ENCODE measurements at places on chromosomes 5 and 9. TPM values are rescaled to one million over a fixed set of nuclear protein-coding genes. Genes with fewer than 3 reads are reported as not detected.

Gene CARD9
- total RNA-seq = 1.1 TPM

Gene TMEM38B
- total RNA-seq = 12.4 TPM

Gene SHC3
- total RNA-seq = 7.1 TPM

DNA sequence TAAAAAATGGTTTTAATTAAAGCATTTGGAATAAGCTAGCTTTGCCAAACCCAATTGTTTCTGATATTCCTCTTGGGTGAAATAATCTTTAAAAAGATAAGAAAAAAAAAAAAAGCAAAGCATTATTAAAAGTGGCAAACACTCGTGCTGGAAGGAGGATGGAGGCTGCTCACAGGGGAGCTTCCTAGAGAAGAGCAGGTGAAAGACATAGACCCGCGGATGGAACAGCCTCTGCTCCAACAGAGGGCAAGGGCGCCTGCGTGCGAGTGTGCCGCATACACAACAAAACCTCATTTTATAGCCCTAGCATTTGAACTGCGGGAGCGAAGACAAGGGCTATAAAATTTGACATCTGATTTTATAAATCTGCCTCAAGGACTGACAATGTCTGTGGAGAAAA lies 33.4 kb upstream of the SLC25A51 start:
- 0 out of 2 replicates have a peak, but pooled peaks cover 6% of the 10 kb centered on the region for H3K4me1 ChIP-seq
- no peak overlapping the region for H3K4me3 ChIP-seq
- H3K27ac ChIP-seq = no peak overlapping the region
- no peak for DNase-seq
- no peaks in the 10 kb centered on the region for H3K36me3 ChIP-seq

- H3K27me3 ChIP-seq = no peaks in the 10 kb centered on the region
- no peak for DNase-seq
- no peaks in the 10 kb centered on the region for H3K4me1 ChIP-seq
- no peak overlapping the region for H3K27ac ChIP-seq
- H3K36me3 ChIP-seq = peaks cover 26% of the 10 kb centered on the region
Observed at GRCh38 chr5:95526871-95527270, 27.9 kb downstream of the SKIC3 start.

- H3K27ac ChIP-seq = no peak overlapping the region
- no peaks in the 10 kb centered on the region for H3K27me3 ChIP-seq
- no peaks in the 10 kb centered on the region for H3K36me3 ChIP-seq
- no peak overlapping the region for H3K4me3 ChIP-seq
- no peaks in the 10 kb centered on the region for H3K4me1 ChIP-seq
Observed at GRCh38 chr5:135913713-135914626, 18.3 kb upstream of the IL9 start.

DNA sequence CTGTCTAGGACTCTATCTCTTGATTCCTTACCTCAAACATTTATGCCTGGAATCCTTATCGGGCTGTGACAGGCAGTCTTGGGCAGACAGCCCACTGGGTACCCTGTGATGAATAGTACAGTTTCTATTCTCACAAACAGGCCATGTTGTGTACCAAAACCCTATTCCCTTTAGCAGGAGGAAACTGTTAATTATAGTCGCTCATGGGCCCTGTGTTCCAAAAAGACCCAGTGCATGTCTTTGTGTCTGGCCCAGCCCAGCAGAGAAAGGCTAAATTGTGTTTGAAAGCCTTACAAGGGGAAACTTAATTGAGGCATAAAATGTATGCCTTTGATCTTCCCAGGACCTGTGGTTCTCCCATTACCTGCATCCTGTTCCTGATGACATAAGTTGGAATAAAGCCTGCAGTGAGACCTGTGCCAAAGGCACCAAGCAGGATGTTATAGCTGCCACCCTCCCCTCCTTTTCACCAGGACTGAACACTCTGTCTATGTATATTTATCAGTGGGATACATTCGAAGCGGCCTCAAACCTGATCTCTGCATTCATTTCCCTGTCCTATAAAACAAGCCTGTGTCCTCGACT lies 43.3 kb downstream of the TLR4 start:
- no peak overlapping the region for H3K4me3 ChIP-seq
- H3K27ac ChIP-seq = no peak overlapping the region
- H3K27me3 ChIP-seq = no peaks in the 10 kb centered on the region
- H3K36me3 ChIP-seq = no peaks in the 10 kb centered on the region
- H3K4me1 ChIP-seq = no peaks in the 10 kb centered on the region

GRCh38 chr9:70390933-70391341 lies 23.5 kb downstream of the KLF9 start:
- H3K4me1 ChIP-seq = no peaks in the 10 kb centered on the region
- no peak overlapping the region for H3K4me3 ChIP-seq
- H3K27ac ChIP-seq = no peak overlapping the region
- H3K36me3 ChIP-seq = no peaks in the 10 kb centered on the region
- H3K27me3 ChIP-seq = no peaks in the 10 kb centered on the region
